ENCODE measurements at places on chromosomes 6 and 20. TPM values are rescaled to one million over a fixed set of nuclear protein-coding genes. Genes with fewer than 3 reads are reported as not detected.

The HLA-G gene
- polyA plus RNA-seq, result not detected

The VARS2 gene
- polyA plus RNA-seq, result 93.4 TPM

The ULBP3 gene
- polyA plus RNA-seq, result 2.2 TPM

The POPDC3 gene
- polyA plus RNA-seq, result not detected

The IMPG1 gene
- not detected for polyA plus RNA-seq

Measured in neural cell (in vitro differentiated cells).